Mammary epithelial cell (primary cell): ENCODE measurements at places on chromosomes 13 and 19.

GRCh38 chr19:40607311-40608239 lies 6.4 kb downstream of the LTBP4 start:
- DNase-seq, result no peak

DNA sequence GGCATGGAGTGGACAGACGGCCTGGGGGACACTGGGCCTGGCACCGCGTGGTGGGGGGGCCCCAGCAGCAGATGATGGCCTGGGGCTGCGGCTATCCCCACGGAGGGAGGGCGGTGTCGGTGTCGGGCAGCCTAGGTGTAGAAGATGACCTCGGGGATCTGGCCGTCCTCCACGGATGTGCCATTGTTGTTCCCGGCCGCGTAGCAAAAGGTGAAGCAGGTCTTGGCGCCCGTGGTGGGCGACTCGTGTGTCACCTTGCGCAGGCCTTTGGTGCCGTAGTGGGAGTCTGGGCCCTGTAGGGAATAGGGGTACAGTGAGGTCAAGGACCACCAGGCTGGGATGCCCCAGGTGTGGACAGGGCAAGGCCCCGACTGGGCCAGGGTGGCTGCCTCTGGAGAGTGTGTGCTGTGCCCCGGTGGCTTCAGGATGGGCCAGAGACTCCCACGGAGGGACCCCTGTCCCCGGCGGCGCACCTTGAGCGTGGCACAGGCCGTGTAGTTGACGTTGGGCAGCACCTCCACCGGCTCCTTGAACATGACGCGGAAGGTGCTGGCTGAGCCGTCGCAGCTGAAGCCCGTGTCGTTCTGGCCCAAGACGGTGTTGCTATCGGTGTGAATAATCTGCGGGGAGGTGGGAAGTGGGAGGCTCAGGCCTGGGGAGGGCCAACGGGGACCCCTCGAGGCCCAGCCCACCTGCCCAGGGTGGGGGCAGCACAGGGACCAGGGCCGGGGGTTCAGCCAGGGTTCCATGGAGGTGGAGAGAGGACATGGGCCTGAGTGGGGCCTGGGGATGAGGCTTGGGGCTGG lies 29.0 kb downstream of the BTBD2 start:
- DNase-seq, result no peak

DNA sequence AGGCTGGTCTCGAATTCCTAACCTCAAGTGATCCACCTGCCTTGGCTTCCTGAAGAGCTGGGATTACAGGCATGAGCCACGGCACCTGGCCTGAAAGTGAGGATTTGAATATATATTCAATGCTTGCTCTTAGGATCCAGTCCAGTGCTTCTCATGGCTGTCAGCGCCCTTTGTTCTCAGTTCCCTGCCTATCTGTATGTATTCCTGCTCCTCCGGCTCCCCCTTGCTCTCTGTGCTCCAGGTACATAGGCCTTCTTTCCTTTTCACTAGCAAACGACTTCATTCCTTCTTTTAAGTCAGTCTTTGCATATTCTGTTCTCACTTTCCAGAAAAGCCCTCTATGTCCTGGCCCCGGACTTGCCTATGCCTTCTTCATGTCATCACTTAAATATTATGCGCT lies 232.8 kb downstream of the DACH1 start:
- no peak for DNase-seq

GRCh38 chr19:1353144-1353543 lies 30.6 kb upstream of the NDUFS7 start:
- no peak for DNase-seq
